Bronchial epithelial cell (primary cell): ENCODE measurements at places on chromosomes 7 and 10. TPM values are rescaled to one million over a fixed set of nuclear protein-coding genes. Genes with fewer than 3 reads are reported as not detected.

GARIN1A gene
- under 0.01 and 0.51 TPM in 2 replicates for total RNA-seq

TBX20 gene
- total RNA-seq: under 0.01 TPM in 1 of 2 replicates, not detected in the other

TRIM50 gene
- total RNA-seq: not detected in 2 replicates

HKDC1 gene
- total RNA-seq: 3.9 and 12.7 TPM in 2 replicates

GPR15LG gene
- 0.53 and 2.6 TPM in 2 replicates for total RNA-seq

SLC16A12 gene
- total RNA-seq: not detected in 2 replicates

NME8 gene
- total RNA-seq: not detected in 2 replicates

GTF2I gene
- 41.9 and 46.1 TPM in 2 replicates for total RNA-seq

NEUROG3 gene
- not detected in 2 replicates for total RNA-seq

MGAM2 gene
- total RNA-seq: under 0.01 TPM in 1 of 2 replicates, not detected in the other

TUBAL3 gene
- total RNA-seq: 0.26 TPM in 2 replicates
